ENCODE measurements at places on chromosomes 1 and 21.

DNA sequence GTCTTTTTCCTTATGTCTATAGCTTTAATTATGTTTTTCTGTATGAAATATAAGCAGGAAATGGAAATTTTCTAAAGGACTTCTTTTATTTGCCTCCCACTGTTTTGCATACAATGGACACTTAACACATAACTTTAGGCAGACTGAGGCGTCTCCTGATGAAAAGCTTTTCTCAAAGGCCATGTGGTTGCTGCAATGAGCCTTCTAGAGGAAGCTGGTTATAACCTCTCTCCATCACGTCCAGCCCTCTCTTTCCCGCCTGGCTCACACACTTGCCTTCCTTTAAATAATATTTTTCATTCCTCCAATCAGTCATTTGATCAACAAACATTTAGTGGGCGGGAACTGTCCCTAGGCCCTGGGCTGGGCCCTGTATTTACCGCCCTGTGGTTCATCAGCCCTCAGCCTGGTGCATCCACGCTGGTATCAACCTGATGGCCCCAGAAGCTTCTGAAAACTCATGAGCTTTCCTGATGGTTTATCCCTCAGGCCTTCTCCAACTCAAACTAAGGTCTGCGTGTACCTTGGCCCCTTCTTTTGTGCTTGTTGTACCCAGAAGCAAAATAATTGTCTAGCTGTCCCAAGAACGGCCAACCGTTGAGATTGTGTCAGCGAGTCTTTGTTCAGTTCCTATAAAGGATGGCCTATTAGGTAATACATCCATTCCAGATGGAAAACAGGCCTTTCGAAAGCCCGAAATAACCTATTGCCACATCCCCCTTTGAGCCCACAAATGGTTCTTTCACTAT is 75.3 kb upstream of the LYST start:
- DNase-seq, result no peak

GRCh38 chr1:223144431-223144830 is 1.4 kb upstream of the TLR5 start:
- DNase-seq, result no peak

DNA sequence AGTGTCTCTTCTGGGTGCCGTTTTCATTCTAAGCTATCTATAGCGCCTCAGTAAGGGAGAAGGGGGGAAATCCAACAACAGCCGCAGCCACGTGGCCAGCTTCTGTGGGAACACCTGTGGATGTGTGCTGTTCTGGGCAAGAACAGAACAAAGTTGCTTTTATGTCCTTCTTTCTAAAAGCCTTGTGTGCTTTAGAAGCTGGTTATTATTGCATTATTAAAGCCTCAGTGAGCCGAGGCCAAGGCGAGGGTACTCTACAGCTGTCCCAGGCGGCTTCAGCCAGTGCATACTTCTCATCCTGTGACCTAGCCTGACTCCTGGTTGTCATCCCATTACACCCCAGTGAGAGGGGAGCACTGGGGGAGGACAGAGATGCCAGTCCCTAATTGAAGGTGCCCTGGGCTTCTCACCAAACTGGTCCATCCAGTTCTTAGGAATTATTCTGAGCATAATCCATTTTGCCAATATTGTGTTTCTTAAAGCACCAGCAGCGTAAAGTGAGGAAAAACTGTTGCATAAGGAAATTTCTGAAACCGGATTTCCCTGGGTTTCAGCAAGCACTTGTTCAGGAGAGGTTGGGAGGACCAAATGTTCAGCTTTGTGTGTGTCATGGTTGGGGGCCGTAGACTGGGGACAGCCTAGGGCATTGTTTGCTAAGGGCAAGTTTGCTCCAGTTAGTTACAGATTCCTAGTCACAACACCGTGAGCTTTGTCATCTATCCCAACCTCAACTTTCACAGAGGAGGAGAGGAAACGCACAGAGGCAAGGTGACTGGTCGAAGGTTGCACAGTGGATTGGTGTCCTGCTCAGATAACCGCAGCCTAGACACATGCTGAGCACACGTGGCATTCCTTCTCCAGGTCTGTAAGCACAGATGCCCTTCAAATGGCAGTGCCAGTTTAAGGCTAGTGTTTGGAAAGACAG is 61.0 kb upstream of the ATP1A1 start:
- no peak for DNase-seq

- no peak for DNase-seq
Measured at GRCh38 chr1:209260136-209260535, 323.4 kb upstream of the CAMK1G start.

DNA sequence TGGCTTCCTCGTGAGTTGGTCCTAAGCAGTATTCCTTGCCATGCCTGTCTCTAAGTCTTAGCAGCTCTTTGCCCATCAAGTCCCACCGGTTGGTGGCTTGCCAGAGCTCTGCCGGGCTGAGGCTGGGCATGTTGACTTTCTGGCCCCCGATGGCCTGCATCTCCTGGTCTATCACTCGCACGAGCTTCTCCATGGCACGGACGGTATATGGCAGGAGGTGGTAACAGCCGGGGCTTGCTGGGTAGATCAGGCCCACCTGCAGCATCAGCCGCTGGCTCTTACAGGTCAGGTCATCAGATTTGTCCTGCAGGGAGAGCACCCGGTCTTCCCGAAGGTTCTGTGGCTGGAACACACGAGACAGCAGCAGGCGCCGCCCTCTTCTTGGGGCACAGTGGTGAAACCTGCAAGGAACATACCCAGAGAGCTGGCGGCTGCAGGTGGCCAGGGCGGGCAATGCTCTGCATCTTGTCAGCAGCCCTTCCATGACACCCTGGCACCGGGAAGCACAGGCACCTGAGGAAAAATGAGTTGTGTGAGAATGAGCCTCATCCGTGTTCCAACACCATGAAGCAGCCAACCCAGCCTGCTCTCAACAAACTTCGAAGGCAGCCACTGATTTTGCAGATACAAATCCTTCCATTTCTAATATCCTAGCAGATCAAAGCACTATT is 5.5 kb downstream of the PARS2 start:
- no peak for DNase-seq

DNA sequence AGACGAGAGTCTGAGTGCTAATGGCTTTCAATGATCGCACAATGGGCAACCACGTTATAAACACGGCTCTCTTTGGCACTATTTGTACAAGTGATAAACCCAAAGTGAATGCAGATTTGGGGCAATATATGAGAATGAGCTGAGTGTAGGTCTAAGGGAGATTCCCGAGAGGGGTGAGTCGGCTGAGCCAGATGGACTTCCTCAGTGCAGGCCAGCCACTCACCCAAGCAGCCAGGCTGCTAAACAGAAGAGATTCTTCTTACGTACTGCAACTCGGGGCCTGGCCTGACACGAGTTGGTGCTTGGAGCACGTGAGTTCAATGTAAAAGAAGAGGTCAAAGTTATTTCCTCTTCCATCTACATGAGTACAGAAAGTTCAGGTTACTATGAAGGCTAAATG is 6.2 kb upstream of the MIXL1 start:
- DNase-seq, result no peak

- no peak for DNase-seq
Measured at GRCh38 chr1:228123505-228123904, 14.4 kb upstream of the MRPL55 start.

DNA sequence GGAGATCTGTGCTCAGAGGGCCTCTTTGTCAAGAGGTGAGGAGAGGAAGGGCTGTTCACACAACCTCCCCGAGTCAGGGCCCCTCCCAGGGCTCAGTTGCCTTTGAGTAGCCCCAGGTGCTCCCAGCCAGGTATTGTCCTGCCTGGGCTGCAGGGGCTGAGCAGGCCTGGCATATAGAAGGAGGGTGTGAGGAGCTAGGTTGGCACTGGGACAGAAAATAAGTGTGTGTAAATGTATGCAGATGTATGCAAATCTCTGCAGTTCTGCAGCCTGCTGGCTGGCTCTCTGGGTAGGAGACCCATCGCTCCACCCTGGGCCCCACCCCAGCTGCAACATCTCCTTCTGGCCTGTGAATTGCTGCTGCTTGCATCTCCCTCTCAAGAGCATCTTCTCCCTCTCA is 52.4 kb downstream of the NAV1 start:
- peak; percentile 0 for DNase-seq

DNA sequence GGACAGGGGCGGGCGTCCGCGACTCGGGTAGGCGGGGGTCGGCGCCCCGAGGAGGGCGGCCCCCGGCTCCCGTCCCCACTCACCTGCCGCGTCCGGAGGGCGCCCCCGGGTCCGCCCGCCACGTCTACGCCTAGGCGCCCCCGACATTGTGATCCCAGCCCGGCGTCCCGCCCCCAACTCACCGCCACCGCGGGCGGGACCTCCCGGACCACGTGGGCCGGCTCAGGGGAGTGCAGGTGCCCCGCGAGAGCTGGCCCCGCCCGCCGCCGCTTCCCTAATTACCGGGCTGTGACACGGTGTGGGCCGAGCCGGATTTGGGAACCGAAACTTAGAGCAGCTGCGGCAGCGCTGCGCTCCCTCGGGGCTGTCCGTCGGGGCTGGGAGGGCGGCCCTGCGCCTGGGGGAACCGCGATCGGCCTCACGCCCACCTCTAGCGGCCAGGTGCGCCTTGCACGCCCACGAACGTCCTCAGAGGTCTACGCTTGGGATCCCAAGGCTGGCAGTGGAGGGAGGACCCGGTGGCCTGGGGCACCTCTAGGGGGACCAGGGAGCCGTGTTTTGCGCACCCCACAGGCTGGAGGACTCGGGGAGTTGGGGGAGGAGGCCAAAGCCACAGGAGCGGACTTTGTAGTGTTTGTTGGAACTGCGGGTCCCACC is 521 bp upstream of the NADK start:
- peak; percentile 57 for DNase-seq

GRCh38 chr21:28439251-28439650 is 553.4 kb downstream of the LTN1 start:
- no peak for DNase-seq

DNA sequence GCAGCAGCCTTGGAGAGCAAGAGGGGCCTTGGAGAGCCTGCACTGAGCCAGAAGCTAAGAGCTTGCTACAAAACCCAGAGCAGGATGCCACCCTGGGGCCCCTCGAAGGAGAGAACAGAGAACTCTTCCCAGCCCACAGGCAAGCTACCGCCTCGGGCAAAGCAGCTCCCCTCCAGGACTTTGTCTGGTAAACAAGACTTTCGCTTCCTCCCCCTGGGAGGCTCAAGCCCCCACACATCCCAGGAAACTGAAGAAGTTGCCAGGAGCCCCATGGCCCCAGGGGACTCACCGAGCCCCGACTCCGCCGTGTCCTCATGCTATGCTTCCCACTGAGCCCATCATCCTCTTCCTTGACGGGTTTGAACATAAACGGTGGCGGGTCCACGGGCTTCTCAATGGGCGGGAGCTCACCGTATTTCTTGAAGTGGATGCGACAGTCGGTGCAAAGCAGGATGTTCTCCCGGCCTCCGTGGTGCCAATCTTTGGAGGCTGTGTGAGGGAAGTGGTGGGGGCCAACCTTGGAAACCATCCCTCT is 45.9 kb downstream of the SLC45A1 start:
- DNase-seq, result no peak

DNA sequence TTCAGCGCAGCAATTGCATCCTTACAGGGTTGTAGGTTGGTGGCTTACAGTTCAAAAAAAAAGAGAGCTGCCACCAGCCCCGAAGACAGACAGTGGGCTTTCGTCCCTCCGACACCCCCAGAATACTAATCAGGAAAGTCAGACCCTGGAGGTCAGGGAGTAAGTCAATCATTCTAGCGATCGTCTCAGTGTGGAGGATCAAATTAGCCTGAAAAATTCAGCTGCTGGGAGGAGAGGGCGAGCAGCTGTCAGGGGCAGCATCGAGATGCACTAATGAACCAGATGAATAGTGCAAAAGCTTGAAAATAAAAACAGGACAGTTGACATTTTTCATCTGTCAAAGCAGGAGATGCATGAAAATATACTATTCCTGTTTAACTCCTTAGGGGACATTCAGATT is 138.4 kb downstream of the NEK7 start:
- no peak for DNase-seq
